ENCODE measurements at places on chromosomes 11 and 22. TPM values are rescaled to one million over a fixed set of nuclear protein-coding genes. Genes with fewer than 3 reads are reported as not detected.

COMMD9 gene
- 83.7 TPM for polyA plus RNA-seq

DNA sequence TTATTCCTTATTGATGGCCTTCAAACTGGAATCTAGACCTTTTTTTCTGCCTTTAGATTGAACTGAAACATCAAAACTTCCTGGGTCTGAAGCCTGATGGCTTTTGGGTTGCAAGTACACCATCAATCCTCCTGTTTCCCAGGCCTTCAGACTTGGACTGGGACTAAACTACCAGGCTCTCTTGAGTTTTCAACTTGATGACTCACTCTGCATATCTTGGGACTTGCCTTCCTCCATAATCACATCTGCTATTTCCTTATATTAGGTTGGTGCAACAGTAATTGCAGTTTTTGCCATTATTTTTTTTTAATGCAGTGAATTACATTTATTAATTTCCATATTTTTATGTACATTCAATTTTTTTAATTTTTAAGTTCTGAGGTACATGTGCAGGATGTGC lies 7.0 kb downstream of the OR51B5 start:
- no peak for DNase-seq

DNA sequence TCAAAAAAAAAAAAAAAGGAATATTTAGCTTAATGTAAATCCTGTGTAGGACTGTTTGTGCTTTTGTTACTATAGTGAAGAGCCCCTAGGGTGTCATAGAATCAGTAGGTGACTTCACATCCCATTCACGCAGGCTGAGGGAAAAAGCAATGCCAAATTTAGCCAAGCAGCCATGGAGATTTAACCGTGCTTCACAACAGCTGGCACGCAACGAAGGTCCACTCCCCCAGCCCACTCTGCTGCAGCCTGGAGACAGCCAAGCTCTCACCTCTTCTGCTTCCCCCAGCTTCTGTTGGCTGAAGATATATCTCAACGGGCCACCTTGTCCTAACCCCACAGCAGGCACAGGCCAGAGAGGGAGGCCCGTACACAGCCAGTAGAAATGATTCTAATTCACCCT lies 78.8 kb upstream of the BID start:
- DNase-seq = no peak

FOLR1 gene
- polyA plus RNA-seq = 50.8 TPM

DNA sequence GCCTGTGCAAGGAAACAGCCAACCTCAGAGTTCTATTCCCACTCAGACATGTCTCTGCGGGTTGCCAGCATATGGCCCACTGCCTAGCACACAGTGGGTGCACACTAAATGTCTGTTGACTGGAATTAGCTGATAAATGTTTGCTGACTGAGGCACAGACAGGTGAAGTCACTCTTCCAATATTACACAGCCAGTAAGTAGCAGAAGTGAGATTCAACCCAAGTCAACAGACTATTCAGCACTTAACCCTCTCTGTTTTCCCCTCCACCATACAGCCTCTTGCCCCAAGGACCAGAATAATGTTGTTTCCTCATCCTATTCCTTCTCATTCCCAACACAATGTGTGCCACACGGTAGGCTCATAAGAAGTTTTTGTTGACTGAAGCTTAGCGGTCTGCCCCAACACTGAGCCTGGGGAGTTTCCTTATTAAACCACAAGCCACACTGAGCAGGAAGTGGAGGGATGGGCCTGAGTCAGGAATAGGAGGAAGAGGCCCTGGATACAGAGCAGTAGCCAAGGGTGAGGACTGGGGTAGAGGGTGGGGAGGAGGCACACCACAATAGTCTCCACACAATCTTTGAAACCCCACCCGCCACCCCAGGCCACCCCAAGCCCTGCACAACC lies 15.7 kb upstream of the IL10RA start:
- DNase-seq = no peak

OR10W1 gene
- not detected for polyA plus RNA-seq

DNA sequence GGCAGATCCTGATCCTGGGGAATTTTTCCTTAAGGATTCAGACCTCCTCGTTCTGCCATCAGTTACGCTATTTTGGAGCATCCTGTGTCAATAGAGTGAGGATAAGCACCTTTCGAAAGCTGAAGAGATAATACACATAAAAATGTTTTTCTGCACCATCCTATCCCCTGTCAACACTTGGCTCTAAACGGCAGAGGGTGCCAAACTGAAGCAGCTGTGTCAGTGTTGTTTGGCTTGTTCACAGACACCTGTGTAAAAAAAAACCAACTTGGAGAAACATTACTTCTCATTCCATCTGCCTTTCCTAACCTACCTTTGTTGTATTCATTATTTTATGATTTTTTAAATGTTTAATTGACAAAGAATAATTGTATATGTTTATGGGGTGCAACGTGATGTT lies 417.0 kb upstream of the DDI1 start:
- no peak for DNase-seq

- no peak for DNase-seq
Measured at GRCh38 chr11:43856993-43857392, 23.6 kb upstream of the ALKBH3 start.

DNA sequence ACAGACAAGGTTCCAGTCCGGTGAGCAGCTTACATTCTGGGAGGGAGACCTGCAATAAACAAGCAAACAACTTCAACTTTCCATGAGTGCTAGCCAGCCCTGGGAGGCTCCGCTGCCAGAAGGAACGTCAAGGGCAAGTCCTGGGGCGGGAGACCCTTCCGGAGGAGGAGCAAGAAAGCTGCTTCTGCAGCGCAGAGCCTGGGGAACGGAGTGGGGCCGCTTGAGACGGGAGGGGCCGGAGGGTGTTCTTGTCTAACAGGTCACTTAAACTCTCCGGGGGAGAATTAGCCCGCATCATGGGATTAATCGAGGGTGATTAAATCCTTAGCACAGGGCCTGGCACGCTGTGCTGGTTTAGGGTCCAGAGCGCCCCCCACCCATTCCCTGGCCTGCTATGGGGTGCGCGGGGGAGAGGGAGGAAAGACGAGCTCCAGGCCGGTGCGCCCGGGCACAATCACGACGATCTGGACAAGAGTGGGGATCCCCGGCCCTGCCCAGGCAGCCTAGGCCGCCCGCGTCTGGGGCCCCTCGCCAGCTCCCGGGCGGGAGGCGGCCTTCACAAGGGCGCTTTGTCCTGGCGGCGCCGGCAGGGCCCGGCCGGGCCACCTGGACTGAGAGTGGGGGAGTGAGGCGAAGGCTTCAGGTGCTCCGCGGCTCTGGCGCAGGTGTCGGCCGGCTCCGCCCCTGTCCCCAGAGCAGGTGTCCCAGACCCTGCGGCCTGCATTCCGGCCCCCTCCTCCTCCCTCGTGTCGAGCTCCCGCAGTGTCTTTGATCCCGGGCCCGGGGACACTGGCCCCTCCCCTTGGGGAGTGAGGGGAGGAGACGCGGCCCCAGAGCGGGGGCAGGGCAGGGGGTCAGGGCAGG lies 663 bp upstream of the LARGE2 start:
- DNase-seq = no peak

- DNase-seq = no peak
Measured at GRCh38 chr11:45031912-45032519, 81.3 kb upstream of the TP53I11 start.

GRCh38 chr22:43337946-43338345 lies 5.2 kb downstream of the SCUBE1 start:
- no peak for DNase-seq

DNA sequence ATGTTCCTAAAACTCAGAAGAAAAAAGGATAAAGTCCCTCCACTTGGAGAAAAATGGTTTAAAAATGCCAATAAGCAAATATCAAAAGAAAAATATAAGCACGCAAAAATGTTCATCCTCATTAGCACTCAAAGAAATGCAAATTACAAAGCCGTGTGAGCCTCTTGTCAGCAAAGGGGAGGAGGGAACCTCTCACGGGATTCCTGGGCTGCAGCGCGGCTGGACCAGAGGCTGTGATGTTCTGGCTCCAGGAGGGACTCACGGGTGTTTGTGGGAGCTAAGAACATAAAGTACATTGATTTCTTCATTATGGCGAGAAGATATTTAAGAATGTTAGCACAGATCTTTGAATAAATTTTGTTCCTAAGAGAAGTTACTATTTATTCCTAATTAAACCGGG lies 1451.2 kb downstream of the BRD1 start:
- DNase-seq = no peak

PUS3 gene
- polyA plus RNA-seq = 20.0 TPM

H19 gene
- 2,033 TPM for polyA plus RNA-seq

GRCh38 chr11:57491371-57492061 lies 24.0 kb downstream of the SLC43A1 start:
- DNase-seq = no peak

FADS2 gene
- polyA plus RNA-seq = 105 TPM

DNA sequence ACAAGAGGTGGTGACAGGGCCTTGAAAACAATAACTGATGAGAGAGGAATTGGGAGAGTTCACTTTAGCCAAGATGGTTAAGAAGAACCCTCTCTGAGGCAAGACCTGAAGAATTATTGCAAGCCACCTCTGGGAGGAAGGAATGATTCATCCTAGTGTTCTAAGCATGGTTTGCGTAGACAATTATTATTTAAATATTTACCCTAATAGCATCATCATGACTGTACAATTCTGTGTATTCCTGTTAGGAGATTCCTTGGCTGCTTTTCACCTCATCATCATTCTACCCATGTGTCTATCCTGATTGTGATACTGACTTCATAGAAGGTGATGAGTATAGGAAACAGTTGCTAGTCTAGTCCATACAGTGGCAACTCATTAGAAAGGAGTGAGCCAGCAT lies 264.4 kb downstream of the DDX10 start:
- no peak for DNase-seq

GRCh38 chr22:39148026-39148726 lies 4.3 kb downstream of the CBX7 start:
- no peak for DNase-seq

- DNase-seq = no peak
Measured at GRCh38 chr11:8732748-8733241, 50.2 kb downstream of the RPL27A start.

TAF6L gene
- 39.8 TPM for polyA plus RNA-seq

DNA sequence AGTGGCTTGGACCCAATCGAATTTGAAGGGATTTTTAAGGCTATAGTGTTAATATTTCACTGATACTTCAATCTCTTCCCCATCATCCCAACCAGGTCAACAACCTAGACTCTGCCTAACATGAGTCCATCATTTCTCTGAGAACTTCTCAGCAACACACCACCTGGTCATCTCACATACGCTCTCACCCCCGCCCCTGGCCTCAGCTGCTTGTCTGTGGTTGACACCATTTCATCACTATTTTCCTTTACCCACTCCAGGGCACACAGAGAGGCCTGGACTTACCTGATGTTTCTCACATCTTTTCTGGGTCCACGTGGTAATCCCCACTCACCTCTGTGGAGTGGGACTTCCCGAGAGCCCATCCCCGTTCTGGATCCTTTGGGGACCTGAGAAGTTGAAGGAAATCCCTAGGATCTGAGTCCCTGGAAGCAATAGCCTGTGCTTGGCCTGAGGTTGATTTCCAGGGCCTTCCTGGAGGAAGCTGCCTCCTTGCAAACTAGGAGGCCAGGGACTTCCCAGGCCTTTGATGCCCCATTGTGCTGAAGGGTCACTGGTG lies 3.2 kb downstream of the P2RX3 start:
- DNase-seq = no peak

DNA sequence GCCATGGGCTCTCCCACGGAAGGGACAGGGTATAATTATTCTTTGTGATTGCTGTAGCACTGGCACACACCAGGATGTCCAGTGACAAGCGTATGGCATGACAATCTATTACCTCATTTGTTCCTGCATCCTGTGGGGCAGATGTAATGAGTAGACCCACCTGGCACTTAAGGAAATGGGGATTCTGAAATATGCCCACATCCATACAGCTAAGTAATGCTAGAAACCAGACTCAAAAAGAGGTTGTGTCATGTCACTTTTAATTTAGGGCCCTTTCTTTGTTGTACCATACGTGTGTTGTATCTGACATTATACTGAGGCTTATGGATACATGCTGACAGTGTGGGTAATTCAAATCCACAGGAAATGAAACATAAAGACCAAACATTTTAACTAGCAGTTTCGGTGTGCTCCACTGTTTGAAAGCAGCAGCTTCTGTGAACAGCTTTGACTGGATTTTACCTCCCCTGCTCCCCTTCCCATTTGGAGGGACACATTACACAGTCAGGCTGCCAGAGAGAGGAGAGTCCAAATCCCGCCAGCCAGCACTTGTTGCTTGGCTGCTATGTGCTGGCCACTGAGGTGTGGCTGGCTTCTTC lies 21.2 kb downstream of the GRAMD1B start:
- no peak for DNase-seq

DNA sequence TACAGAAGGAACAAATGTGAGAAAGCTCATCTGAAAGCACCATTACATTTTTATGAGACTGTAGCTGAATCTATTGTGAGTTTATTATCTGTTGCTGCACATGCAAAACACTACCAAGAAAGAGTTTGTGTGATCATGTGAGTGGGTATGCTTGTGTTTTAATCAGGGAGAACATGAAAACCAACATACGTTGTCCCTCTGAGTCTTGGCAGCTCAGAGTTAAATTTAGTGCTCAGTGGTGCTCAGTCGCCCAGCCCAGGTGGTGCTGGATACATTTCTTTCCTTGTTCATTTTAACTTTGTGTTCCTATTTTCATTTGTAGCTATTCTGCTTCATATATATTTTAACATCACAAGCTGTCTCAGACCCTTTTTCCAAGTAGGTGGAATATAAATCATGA lies 500.6 kb downstream of the NTM start:
- no peak for DNase-seq

PPP1CA gene
- 154 TPM for polyA plus RNA-seq

MYBPC3 gene
- polyA plus RNA-seq = 0.13 TPM

DNA sequence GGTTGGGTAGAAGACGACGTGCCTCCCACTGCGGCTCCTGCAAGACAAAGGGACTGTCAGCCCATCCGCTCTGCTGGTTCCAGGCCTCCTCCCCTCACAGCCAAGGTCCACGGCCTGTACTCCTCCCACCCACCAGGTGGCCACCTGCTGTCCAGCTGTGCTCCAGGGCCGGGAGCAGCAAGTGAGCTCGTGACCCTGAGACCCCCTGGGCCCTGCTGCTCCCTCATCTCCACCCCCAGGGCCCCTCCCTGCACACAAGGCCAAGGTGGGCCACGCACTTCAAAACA lies 27.4 kb downstream of the TSPAN4 start:
- peak; percentile 36 for DNase-seq

- no peak for DNase-seq
Measured at GRCh38 chr22:41057076-41057475, 35.3 kb upstream of the EP300 start.

DNA sequence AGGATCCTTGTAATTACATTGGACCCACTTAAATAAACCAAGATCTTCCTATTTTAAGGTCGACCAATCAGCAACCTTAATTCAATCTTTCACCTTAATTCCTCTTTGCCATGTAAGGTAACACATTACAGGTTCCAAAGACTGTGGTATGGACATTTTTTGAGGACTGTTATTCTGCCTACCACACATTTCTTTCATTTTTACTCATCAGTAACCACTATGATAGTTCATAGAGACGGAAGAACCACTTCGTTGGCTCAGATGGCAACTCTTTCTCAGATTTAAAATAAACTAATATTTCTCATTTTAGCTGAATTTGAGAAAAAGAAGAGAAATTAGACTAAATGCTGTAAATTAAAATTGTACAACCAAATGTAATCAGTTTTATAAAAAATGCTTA lies 96.3 kb downstream of the PAX6 start:
- DNase-seq = no peak

All from left kidney (tissue), 8 donors.